ENCODE measurements at places on chromosomes 6 and 20.

- DNase-seq, result peak; percentile 45
Measured at GRCh38 chr6:149235130-149235561, 82.4 kb upstream of the TAB2 start.

DNA sequence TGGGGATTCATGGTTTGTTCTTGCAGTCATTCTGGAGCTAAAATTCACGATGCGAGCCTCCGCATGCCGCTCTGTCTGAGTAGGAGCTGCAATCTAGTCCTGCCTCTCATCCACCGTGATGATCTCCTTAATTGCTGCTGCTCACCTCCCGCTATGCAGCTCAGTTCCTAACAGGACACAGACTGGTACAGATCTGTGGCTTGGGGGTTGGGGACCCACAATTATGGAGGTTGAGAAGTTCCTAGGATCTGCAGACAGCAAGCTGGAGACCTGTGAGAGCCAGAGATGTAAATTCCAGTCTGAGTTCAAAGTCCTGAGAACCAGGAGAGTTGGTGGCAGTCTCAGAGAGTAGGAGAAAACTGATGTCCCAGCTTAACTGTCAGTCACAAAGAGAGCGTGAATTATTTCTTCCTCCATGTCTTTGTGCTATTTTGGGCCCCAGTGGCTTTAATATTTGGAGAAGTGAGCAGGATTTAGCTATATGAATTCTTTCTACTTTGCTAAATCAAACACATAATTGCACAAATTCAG is 378.7 kb upstream of the MAN1A1 start:
- no peak for DNase-seq

DNA sequence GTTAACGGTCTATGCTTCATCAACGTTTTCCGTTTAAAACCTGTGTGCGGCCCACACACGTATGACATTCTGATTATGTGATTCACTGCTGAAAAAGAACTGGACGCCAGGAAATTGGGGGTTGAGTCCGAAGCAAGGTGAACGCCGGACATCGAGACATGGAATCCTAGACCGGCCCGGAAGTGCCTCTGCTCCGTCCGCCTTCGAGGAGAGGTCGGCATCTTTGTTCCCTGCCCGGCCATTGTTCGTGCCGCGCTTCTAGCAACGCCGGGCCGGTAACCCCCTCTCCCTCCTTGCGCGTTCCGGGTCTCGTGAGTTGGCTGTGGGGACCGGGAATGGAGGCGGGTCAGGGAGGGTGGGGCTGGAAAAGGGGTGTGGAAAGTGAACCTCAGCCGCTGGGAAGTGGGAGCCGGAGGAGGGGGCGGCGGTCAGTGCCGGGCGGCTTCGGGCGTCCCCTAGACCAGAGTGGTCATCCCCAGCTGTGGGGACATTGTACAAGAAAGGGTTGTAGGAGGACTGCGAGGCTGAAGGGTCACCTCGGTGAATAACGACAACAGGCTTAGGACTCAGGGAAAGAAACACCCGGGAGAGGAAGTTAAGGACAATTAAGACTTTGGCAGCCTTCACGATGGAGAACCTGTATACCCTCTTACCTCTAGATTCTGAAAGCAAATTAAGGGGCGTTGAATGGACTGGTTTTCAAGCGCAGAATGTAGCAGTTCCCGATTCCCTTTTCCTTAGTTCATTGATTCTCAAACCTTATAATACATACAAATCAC is at the start of gene ZSCAN9:
TSS of gene ZSCAN9 (plus strand) at position 220 of the 779 bp plus-strand sequence. CDS start 1,810 bp downstream, outside the sequence.
- DNase-seq, result peak; percentile 56

- DNase-seq, result no peak
Measured at GRCh38 chr6:33738153-33738552, 8.6 kb downstream of the IP6K3 start.

DNA sequence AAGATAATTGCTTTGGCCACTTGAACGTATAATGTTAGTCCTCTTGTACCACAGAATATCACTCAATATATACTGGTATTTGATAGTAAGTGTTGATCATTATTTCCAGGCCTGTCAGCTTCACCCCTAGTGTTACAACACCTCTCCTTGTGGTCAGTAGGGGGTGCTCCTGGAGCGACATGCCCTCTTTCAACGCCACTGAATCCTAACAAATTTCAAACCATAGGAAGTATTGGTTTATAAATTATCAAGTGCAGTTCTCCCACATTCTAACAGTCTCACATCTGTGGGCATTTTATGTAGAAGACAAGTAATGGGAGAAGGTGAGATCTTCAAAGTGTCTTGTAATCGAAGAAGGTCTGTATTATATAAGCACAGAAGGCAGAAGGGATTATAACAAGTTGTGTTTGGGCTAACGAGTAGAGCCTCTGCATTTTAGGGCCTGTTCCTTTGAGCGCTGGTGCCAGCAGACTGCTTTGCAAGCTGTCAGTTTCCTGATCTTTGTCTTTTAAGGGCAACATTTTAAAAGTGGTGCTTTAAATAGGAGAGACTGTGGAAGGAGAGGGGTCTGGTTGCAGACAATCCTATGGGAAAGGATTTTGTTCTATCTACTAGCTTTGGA is 57.1 kb upstream of the CEP162 start:
- DNase-seq, result no peak

DNA sequence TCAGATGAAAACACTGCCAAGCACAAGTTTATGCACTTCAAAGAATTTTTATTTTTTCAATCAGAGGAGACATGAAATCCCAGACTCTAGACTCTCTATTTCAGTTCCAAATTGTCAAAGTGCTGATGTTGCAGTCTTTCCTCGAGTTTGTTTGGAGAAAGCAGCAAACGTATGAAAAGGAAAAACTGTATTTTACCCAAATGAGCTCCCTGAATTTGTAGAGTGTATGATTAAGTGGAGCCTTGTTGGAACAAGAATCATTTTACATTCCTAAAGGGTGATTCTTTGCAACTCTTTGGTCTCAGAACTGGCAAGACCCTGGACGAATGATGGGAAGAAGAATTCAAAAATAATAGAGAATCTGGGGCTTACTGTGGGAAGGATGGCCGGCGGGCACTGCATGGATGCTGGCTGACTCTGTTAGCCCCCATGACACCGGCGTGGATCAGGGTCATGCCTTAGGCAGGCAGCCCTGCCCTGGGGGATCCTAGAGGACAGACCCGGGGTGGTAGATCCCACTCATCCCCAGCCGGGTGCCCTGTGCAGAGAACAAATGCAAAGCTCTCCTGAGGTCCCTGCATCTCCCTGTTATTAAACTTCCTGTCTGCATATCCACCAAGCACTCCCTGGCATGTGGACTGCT is 207.4 kb downstream of the FNDC1 start:
- DNase-seq, result no peak

DNA sequence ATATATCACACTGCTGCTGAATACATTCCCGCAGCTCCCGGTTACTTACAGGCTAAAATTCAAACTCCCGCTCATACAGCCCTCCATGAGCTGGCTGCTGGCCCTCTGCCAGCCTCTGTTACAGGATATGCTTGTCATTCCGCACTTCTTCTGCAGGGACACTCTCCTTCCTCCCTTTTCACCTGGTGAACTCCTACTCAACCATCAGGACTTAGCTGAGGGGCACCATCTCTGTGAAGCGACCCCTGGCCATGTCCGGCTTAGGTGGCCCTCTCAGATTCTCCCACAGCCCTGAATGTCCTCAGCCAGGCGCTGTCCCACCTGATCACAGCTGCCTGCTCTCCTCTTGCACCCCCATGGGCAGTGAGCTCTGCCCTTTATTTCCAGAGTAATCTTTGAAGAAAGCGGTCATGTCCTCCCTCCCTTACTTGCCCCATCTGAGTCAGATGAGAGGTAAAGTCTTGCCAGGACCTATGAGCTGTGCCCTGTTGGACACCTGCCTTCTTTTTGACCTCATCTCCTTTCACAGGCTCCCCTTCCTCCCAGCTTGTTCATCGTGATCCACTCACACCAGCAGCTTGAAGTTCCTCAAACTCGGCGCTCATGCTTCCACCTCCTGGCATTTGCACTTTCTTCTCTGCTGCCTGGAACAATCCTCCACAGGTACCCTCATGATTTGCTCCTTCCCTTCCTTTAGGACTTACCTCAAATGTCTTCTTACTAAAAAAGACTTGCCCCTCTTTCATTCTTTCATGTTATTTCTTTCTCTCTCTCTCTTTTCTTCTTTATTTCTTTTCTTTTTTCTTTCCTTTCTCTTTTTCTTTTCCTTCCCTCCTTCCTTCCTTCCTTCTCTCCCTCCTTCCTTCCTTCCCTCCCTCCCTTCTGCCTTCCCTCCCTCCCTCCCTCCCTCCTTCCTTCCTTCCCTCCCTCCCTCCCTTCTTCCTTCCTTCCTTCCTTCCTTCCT is 5.6 kb downstream of the CYP24A1 start:
- no peak for DNase-seq

DNA sequence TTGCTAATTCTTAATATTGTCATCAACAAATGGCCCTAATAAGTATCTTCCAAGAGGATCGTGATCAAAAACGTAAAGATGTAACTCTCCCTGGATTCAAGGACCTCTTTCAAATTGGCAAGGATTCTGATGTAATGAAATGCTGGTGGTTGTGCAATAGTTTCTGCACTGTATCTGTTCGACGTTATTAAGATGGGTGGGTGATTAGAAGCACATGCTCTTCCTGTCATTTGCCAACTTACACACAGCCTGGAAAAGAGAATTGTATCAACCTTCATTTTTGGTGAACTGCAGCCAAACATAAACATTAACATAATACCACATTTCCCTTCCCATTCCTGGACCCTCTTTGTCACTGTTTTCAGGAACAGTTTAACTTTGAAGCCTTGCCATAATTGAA is 9.8 kb downstream of the FOXQ1 start:
- DNase-seq, result no peak

DNA sequence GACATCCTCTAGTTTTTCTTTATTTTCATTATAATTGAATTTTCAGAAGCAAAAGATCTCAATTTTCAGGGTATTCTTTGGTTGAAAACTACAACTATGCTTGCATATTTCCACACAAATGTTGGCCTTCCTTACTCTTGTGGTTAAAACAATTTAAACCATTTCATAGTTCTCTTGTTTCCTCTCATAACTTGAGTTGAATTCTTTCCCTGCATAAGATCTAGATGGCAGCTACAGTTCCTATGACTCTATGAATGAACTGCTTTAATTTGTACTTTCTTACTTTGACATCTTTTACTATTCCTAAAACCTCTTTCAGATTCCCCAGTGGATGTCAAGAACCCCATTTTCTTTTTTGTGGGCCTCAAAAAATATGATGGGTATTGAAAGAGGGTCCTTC is 564.5 kb downstream of the NKAIN2 start:
- no peak for DNase-seq

DNA sequence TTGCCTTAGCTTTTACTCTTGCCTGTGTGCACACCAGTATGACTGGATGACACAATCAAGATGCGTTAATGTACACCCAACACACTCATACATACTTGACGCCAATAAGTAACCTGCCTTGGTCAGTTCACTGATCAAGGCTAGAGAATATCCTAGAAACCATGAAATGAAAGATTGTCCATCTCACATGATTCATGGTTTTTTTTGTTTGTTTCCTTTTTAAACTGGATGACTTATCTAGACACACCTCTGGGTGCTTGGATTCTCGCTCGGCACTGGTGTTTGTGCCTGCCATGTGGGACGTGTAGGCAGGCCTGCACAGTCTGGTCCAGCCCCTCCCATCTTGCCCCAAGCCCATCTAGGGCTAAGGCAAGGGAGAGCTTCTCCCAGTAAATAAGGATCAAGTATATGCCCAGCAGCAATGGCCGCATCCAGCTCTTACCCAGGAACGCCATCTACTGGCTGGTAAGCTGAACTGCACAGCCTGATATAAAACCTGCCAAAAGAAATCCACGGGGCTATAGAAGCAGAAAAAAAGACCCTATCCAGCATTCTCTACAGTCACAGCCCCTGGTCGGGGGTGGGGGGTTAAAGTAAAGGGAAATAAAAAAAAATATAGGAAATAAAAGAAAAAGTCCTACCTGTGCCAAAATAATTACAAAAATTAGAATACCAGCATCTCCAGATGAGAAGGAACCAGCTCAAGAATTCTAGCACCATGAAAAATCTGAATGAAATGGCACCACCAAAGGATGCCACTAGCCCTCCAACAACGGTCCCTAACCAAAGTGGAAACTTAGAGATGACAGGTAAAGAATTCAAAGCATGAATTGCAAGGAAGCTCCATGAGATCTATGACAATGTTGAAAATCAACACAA is 73.3 kb downstream of the OTOR start:
- peak; percentile 6 for DNase-seq

DNA sequence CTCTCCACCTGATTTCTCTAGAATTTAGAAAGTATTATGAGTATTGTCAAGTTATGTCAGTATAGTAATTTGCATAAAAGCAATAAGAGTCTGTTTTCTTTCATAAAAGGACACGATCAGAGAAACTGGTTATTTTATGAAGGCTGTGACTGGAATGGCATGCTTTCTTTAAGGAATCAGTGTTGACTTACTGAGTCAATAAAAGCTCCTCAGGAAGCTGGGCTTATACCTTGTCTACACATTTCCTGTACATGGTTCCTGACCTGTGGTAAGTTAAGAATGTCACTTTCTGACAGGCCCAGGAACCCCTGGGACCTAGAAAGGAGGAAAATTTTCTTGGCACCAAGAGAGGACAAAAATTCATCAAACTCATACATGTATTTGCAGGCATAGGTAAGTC is 1224.0 kb upstream of the ADGRB3 start:
- DNase-seq, result no peak
